NCI-H460 (cell line): ENCODE measurements at places on chromosomes 13 and 19.
A peak's percentile ranks its signal among the peaks of the same experiment; 100 is the strongest.

- no peak for DNase-seq
Measured at GRCh38 chr19:48094129-48094854, 16.3 kb downstream of the PLA2G4C start.

GRCh38 chr13:110676595-110677587 is 29.0 kb downstream of the CARS2 start:
- no peak for DNase-seq

DNA sequence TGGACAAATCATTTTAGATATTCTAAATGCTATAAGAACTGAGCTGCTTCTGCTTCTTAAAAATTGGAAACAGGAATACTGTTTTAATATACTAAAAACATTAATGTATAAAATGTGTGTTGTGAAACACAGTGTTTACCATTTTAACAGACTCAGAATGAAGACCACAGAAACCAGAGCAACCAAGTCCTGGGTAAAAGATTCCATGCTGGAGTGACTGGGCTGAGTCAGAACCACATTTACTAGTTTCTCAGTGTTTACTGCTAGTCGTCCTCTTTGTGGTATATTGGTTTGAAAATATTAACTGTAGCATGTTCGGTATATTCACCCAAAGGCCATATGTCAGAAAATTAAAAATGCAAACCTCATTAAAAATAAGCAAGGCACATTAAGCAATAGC is 31.9 kb downstream of the ANKRD10 start:
- no peak for DNase-seq

GRCh38 chr13:110546926-110547325 is 14.6 kb downstream of the RAB20 start:
- no peak for DNase-seq

GRCh38 chr13:40911341-40911740 is 107.8 kb downstream of the ELF1 start:
- DNase-seq, result no peak

DNA sequence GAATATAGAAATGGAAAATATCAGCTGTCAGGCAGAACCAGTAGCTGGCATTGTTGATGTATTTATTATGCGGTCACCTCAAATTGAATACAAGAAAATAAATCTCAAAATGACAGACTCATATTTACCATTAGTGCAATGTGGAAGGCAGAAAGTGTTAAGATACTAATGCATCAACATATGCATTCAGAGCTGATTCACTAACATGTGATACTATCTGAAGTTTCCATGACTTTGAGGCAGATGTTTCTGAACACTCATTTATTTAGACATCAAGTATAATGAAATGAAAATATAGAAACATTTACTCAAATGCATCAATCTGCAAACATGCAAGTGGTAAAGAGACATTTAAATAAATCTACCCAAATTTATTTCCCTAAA is 474.2 kb upstream of the SLC10A2 start:
- DNase-seq, result no peak

- DNase-seq, result no peak
Measured at GRCh38 chr13:51924756-51925544, 63.2 kb downstream of the CCDC70 start.

DNA sequence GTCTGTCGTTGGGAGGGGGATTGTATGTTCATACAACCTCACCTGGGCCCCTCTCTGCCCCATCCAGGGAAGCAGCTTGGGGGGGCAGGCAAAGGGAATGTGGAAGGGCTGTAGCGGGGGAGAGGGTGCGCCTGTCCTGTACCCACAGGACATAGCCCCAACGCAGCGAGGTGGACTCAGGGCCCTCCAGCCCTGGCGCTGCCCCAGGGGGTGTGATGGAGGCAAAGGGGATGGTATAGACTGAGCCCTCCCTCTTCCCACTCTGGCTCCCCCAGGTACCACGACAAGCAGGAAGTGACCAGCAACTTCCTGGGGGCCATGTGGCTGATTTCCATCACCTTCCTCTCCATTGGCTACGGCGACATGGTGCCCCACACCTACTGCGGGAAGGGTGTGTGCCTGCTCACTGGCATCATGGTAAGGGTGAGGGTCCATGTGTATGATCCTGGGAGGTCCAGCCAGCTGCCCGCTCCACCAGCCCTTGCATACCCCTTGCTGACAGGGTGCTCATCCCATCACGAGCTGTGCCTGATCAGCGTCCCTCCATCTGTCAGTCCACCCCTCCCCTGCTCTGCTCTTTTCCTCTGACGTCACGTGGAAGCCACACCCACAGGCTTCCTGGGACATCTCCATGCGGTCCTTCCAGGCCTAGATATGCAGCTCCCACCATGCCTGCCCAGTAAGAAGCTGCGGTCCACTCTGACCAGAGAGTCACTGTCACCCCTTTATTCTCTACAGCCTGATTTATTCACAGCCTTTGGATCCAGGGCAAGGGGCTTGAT is 18.3 kb downstream of the KCNN1 start:
- peak; percentile 47 for DNase-seq

GRCh38 chr13:84279166-84279565 is 396.9 kb upstream of the SLITRK1 start:
- no peak for DNase-seq

DNA sequence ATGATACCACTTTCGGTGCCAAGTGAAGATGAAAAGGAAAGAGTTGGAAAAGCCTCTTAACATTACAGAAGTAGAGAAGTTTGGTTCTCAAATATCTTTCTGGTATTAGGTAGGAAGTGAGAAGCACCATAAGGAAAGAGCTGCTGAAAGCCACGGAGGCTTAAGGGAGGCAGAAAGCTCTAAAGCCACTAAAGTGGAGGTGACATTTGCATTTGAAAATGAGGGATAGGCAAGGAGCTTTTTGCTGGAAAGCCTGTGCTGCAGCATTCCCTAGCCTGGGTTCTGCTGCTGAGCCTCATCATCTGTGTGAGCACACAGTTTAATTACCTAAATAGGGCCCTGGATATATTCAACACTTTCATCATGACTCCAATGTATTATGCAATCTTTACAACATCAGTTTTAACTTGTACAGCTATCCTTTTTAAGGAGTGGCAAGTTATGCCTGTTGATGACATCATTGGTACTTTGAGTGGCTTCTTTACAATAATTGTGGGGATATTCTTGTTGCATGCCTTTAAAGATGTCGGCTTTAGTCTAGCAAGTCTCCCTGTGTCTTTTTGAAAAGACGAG is 315.4 kb downstream of the RBM26 start:
- DNase-seq, result no peak

DNA sequence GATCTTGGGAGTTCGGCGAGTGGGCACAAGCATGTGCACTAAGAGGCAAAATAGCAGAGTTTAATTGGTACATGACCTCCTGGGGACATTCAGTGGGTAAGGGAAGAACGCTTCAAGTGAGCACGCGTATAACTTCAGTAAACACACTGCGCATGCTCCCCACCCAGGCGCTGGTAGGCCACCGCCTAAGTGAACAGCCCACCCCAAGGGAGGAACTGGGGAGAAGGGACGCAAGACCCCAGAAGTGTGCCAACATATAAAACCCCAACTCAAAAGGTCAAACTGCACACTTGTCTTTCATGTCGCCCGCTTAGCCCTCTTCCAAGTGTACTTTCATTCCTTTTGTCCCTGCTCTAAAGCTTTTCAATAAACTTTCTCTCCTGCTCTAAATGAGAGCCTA is 10.5 kb upstream of the NTN5 start:
- no peak for DNase-seq

GRCh38 chr13:87671753-87672605 is 808 bp downstream of the SLITRK5 start:
- DNase-seq, result no peak

GRCh38 chr19:11191934-11192333 is 5.4 kb downstream of the KANK2 start:
- no peak for DNase-seq

DNA sequence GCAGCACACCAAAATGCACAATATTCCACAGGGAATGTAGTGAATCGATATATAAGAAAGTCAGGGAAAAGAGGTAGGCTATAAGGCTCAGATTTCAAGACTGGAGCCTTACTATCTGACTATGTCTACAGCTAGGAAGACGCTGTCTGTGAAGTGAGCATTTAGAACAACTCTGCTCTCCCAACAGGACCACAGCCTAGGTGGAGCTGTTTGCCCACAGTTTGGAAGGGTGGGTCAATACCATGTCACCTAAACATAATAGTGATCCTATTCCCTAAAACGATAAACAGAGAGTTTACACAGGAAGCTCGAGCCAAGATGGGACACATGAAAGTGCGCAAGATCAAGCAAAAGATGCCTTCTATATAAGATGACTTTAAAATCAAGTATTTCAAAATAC is 2486.0 kb upstream of the PCDH20 start:
- no peak for DNase-seq

GRCh38 chr19:18735752-18736151 is 52.3 kb downstream of the CRTC1 start:
- DNase-seq, result no peak
